NCI-H345 (cell line): ENCODE measurements at places on chromosomes 16 and 17.
A peak's percentile ranks its signal among the peaks of the same experiment; 100 is the strongest.

DNA sequence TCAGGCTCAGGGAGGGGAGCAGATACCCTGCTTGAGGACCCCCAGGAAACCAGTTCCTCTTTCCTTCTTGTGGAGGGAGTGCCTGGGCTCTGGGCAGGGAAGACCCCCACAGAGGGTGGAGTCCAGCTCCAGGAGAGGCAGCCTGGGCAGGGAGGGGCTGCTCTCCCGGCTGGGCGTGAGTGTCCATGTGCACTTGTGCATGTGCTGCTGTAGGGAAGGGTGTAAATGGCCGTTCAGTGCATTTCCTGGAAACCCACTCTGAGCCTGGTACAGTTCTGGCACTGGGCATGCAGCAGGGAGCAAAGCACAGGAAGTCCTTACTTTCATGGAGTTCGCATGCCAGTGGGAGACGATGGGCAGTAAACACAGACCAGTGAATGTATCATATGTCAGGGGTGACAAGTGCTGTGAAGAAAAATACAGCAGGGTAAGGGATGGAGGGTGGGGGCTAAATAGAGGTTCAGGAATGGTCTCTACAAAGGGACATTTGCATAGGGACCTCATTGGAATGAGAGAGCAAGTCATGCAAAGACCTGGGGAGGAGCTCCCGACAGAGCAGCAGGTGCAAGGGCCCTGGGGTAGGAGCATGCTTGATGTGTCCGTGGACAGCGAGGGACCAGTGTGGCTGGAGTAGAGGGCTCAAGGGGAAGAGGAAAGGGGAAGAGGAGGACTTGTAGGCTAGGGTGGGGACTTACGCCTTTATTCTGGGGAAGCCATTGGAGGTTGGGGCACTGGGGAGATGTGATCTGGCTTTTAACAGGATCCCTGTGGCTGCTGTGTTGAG lies 5.5 kb downstream of the STARD3 start:
- DNase-seq: no peak

- no peak for DNase-seq
These were observed 35.0 kb downstream of the ZCCHC14 start for GRCh38 chr16:87457709-87458423.

DNA sequence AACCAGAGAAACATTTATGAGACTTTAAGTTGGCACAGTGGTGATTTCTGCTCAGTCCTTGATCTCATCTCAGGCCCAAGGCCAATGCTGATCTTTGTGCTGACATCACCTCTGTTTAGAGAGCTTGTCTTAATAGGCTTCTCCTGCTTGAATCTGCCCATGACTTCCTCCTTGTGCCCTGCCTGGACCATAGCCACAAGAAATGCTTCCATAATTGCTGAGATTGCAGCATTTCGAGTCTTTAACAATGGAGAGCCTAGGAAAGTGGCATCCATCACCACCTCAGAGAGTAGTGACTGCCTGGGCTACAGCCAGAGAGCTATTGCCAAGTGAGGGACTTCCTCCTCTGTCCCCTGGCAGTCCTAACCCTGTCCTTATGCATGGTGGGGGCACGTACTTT lies 25.1 kb upstream of the MMP2 start:
- DNase-seq: no peak

DNA sequence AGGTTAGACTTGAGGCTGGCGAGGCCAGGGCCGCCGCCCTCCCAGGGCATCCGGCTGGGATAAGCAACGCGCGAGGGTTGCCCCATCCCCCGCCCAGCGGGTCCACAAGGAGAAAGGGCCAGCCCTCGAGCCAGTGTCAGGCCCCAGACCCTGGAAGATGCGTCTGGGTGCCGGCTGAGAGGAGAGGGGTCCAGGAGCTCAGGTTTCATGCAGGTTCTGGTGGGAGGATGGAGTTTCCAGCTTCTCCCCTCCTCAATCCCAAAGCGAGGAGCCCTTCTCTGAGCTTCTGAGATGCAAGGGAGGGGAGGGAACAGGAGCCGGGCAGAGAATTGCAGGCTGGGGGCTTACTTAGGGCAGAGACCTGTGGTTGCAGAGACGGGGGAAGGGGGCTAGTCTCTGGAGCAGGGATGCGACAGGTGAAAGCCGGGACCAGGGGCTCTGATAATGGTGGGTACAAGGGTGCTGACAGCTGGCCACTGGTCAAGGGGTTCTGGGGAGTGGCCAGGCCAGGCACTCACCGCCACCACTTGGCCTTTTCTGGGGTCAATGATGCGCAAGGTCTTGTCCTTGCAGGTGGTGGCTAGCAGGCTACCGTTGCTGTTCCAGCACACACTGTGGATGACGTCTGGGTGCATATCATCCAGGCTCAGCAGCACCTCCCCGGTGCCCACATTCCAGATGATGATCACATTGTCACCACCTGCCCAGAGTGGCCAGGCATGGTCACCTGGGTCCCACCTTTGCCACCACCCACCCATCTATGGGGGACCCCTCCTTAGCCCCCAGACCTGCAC lies 4.2 kb downstream of the CORO6 start:
- no peak for DNase-seq

GRCh38 chr16:46573008-46573833 lies 48.0 kb downstream of the SHCBP1 start:
- DNase-seq: no peak

DNA sequence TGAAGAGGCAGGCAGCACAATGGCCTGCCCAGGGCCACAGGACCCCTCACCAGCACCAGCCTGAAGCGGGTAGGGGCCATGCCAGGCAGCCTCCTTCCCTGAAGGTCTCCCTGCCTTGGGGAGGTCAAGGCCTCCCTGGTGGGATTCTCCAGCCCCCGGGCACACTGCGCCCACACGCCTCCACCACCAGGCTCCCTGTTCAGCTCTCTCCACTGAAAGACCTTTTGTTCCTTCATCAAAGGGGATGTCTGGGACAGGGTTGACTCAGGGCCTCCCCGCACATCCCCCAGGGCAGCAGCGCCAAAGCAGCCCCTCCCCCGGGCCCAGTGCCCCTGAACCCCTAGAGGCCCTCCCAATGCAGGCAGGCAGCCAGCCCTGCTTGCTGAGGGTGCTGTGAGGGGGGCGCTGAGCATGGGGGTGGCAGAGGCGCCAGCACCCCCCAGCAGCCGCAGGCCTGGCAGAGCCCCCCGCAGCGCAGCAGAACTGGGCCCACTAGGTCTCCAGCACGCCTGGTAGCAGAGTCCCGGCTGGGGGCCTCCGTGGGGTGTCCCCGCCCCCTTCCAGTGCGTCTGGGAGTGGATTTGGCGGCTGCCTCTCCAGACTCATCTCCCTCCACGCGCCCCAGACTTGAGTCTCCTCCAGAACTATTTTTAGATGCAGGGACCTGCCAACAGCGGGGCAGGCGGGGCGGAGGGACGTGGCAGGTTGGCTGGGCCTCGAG lies 13.1 kb downstream of the BCAR1 start:
- DNase-seq: peak; percentile 10

- no peak for DNase-seq
These were observed 29.0 kb downstream of the FCSK start for GRCh38 chr16:70483426-70483825.

DNA sequence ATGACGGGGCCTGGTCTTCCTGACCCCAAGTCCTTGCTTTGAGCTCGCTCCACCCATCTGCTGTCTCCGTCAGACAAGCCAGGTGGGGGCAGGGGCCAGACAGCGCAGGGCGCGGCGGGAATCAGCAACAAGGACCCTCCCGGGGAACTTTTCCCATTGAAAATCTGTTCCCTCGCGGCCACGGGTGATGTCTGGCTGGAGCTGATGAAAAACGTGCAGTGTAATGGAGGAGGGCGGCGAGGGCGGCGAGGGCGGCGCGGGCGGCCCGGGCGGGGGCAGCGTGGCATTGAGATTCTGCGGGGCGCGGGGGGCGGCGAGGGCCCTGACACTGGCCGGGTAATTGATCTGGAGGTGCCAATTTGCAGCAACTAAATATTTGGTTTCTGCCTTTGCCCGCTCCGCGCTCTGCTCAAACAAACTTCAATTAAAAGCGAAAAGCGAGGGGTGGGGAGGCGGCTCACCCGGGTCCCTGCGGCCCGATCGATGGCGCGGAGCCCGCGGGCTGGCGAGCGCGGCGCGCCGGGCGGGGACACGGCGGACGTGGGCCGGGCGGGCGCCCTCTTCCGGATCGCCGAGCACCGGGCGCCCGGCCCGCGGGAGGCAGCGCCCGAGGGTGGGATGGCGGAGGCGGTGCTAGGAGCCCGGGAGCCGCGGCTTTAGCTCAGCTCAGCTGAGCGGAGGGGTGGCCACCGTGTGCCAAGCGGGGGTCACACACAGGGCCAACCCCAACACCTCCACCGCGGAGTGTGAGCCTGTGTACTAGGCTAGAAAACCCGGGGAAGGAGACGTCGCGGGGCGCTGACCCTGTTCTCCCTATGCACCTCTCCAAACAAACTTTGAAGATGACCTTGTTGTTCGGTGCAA lies 32.4 kb downstream of the DCAKD start:
- DNase-seq: peak; percentile 57

- no peak for DNase-seq
These were observed 399.7 kb downstream of the XYLT1 start for GRCh38 chr16:17070882-17071592.

DNA sequence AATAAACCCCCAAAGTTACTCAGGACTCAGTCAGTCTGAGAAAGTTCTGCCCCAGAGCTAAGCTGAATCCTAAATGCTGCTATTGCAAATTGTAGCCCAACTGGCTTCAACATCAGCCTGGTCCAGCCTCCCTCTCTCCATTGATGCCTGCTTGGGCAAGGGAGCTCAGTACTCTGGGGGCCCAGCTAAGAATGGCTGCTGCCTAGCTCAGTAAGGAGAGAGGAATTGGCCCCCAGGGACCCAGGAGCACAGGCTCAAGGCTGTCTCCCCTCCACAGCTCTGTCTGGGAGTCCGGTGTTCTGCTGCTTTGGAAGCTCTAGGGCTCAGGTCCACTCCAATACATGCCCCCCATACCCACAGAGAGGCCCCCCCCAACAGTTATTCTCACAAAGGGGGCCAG lies 1.6 kb downstream of the UNC119 start:
- DNase-seq: no peak

- DNase-seq: no peak
These were observed 19.5 kb downstream of the ATP2A1 start for GRCh38 chr16:28897826-28898225.

DNA sequence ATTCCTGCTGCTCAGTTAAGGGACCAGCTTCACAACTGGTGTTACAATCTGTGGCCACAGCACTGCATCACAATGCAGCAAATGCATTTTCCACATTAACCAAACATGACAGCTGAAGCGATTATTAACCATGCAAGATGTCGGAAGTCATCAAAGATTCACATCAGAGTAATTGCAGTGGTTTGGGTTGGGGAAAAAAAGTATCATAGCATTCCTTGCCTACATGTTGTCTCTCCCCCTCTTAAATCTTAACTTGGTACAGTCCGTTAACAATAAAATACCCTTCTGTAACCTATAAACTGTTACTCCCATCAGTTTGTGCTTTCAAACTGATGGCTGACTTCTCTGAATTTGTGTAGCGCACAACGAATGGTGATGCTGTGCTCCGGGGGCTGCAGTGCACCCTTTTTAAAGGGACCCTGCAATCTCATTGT lies 51.6 kb downstream of the NUP93 start:
- no peak for DNase-seq

GRCh38 chr17:62076864-62077788 lies 12.0 kb upstream of the MED13 start:
- no peak for DNase-seq

DNA sequence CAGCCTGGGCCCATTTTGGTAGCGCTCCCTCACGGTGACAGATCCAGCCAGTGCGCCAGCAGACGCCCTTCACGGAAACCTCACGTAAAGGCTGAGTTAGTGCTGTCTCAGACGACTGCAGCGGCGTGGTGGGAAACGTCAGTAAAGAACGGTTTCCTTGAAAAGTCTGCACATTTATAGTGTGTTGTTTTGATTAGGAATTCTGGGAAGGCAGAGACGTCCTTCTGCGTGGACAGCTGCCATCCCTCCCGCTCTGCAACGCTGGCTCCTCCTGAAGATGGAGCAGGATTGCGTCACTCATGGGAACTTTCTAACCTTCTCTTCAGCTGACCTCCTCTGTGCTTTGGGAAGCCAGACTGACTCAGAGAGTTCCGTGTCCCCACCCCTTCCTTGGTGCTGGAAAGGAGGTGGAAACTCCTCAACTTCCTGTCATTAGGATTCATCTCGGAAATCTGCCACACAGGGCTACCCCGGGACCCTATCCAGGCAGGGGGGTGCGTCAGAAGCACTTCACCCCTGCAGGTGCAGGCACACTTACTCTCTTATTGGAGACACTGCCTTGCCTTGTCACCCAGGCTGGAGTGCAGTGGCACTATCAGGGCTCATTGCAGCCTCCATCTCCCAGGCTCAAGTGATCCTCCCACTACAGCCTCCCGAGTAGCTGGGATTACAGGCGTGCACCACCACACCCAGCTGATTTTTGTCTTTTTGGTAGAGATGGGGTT lies 24.3 kb upstream of the CRISPLD2 start:
- DNase-seq: no peak

DNA sequence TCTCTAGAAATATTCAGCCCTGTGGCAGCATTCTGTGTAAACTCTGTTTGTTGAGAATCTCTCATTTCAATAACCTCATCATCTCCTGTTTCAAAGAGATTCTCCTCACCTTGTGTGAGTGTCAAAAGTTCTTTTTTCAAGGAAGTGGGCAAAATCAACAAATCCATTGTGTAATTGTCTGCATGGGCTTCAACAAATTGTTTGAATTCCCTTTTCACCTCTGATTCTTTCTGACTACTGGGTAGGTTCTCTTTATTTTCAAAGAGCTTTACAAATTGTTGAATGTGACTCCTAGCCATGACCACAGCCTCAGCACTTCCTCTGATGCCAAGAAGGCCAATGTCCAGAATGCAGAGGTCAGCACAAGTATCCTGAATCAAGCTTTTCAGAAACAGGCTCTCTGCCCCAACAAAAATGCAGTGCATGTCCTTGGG lies 48.0 kb downstream of the N4BP1 start:
- DNase-seq: no peak

GRCh38 chr16:53998966-53999522 lies 287.5 kb downstream of the IRX3 start:
- no peak for DNase-seq

- DNase-seq: no peak
These were observed 465.6 kb downstream of the HS3ST4 start for GRCh38 chr16:26157319-26157718.

GRCh38 chr17:31488264-31488981 lies 96.9 kb downstream of the RAB11FIP4 start:
- DNase-seq: peak; percentile 17

- DNase-seq: no peak
These were observed 84.9 kb downstream of the TBC1D16 start for GRCh38 chr17:79950751-79951150.

GRCh38 chr17:16947470-16947869 lies 24.4 kb downstream of the TNFRSF13B start:
- DNase-seq: no peak
